ENCODE measurements at places on chromosomes 6 and 20.
A peak's percentile ranks its signal among the peaks of the same experiment; 100 is the strongest.

- peak; percentile 93 for DNase-seq
Observed at GRCh38 chr6:83065511-83066192, at the start of gene UBE3D. TSS of gene UBE3D (minus strand) at chr6:83065841. CDS start at chr6:83065718, 123 bp downstream.

DNA sequence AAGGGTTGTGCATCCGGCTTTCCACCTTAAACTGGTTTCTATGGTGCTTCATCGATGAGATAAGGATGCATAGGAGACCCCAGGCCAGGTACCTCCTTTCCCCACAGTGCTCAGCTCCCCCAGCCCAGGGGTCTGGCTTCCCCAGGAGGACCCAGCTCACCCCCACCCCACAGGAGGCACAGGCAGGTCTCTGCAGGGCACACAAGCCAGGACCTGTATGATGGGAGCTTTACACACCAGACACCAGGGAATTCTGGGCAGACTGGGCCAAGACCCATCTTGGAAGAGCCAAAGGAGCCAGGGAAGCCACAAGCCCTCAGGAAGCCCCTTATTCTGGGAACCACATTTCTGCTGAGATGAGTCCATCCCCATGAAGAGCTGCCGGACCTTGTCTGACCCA lies 29.6 kb downstream of the UBD start:
- DNase-seq, result no peak

- no peak for DNase-seq
Observed at GRCh38 chr6:38508286-38508685, 131.4 kb downstream of the BTBD9 start.

GRCh38 chr20:57712851-57713504 lies 3.2 kb upstream of the PMEPA1 start:
- no peak for DNase-seq

DNA sequence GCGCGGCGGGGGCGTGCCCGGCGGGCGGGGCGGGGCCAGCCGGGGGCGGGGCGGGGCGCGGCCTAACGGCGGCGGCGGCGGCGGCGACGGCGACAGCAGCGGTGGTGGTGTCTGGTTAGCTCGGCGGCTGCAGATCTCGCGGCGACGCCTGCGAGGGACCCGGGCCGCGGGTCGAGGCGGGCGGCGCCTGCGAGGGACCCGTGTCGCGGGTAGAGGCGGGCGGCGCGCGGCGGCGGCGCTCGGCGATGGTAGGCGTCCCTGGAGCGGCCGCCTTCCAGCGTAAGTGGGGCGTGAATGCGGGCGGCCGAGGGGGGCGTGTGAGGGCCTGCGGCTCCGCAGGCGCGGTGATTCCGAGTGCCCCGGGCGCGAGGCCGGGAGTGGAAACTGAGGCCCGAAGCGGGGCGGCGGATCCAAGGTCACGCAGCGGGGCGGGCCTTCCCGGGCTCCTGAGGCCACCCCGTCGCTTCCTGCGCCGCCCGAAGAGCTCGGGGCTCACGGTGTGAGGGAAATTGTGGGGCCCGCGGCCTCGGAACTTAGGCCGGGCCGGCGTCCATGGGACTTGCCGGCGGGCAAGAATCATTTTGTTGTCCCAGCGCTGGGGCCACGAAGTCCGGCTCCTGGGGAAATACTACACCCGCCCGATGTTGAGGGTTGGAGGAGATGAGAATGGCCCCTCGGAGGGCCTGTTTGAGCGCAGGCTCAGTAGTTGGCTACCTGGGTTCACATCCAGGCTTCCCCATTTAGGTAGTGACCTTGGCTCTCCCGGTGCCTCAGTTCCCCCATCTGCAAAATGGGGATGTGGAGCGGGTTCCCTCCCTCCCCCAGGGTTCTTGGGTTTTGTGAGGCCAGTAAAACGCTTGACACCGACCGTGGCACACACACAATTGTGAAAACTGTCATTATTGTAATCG lies at the start of gene CBFA2T2:
CBFA2T2 (plus strand) TSS at position 74 of the 911 bp plus-strand sequence; CDS start at position 246, 172 bp downstream.
- no peak for DNase-seq

- DNase-seq, result no peak
Observed at GRCh38 chr6:40788661-40789655, 201.8 kb upstream of the LRFN2 start.

- no peak for DNase-seq
Observed at GRCh38 chr6:37280162-37280887, 22.4 kb upstream of the TMEM217 start.

GRCh38 chr6:36964349-36964748 lies 9.8 kb downstream of the PI16 start:
- no peak for DNase-seq

DNA sequence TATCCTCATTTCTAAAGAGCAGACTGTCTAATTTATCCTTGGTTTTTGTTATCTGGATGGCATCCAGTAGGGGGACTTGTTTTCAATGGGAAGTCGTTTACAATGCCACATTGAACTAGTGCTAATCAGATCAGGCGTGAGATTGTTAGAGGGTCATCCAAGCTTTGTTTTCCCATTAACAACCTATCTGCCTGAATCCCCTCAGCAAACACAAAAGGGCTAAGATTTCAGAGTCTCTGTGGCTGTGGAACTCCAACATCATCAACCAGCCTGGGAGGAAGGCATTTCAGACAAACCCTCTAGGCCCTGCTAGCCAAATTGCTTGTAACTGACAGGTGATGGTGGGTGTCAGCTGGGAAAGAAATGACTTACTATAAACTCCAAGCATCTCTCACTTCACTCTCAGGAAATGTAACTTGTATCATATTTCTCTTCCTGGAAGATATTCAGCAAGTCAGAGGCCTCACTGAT lies 47.7 kb downstream of the COL19A1 start:
- DNase-seq, result no peak

DNA sequence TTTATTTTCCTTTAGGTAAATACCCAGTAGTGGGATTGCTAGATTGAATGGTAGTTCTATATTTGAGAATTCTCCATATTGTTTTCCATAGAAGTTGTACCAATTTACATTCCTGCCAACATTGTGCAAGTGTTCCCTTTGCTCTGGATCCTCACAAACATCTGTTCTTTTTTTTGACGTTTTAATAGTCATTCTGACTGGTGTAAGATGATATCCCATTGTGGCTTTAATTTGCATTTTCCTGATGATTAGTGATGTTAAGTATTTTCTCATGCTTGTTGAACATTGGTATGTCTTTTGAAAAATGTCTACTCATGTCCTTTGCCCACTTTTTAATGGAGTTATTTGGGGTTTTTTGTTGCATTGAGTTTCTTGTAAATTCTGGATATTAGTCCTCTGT lies 85.6 kb downstream of the UBE3D start:
- DNase-seq, result no peak
